HCT116 (cell line): ENCODE measurements at places on chromosomes 7 and 10. TPM values are rescaled to one million over a fixed set of nuclear protein-coding genes. Genes with fewer than 3 reads are reported as not detected.

- no peak overlapping the region for H3K27ac ChIP-seq
- H3K4me3 ChIP-seq, result no peak overlapping the region
- H3K4me1 ChIP-seq, result no peaks in the 10 kb centered on the region
- peak; percentile 13 for DNase-seq
- no peaks in the 10 kb centered on the region for H3K27me3 ChIP-seq
Measured at GRCh38 chr7:49852619-49853462, 79.4 kb downstream of the VWC2 start.

DNA sequence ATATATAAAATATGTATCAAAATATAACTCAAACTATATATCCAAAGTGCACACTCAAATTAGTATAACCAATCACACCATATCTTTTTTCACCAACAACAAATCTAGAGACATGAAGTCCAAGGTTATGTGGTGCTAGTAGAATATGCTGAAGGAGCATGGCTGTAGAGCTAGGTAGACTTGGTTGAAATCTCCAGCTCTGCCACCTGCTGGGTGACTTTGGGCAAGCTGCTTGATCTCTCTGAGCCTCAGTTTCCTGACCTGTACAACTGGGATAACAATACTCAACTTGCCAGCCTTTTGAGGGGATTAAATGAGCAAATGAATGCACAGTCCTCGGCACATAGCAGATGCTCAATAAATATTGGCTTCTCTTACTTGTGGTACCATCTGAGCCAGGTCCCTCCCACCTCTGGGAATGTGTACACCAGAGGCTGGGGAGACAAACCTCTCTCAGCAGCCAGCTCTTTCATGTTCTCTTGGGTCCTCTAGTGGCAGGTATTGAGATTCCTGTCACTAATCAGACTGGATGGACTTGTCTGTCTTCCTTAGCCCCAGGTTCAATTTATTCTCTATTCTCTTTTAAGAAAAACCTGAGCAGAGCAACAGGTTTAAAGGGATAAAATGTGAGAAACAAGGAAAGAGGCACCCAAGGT lies 94.3 kb upstream of the PDE1C start:
- H3K36me3 ChIP-seq, result no peaks in the 10 kb centered on the region
- H3K4me1 ChIP-seq, result peaks cover 2% of the 10 kb centered on the region; the same call in 1 of the 2 replicates
- no peak overlapping the region for H3K27ac ChIP-seq
- no peak overlapping the region for H3K4me3 ChIP-seq
- H3K27me3 ChIP-seq, result 0 out of 2 replicates have a peak, but pooled peaks cover 2% of the 10 kb centered on the region

DNA sequence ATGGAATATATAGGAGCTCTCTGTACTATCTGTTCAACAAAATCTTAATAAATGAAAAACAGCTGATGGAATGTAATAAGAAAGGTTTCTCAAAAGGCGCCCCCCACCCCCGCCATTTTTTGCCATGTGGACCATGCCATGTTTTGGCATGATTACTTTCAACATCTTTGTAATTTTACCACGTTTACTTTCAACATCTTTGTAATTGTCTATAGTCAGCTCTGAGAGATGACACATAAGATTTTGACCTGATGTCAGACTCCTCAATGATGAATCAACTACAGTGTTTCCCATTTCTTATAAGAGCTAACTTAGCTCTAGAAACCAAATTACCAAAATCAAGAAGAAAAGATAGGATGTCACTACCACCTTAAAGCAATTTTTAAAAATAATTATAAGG lies 144.9 kb upstream of the AHR start:
- H3K4me1 ChIP-seq, result no peaks in the 10 kb centered on the region
- no peaks in the 10 kb centered on the region for H3K27me3 ChIP-seq
- H3K4me3 ChIP-seq, result no peak overlapping the region
- H3K27ac ChIP-seq, result no peak overlapping the region

DNA sequence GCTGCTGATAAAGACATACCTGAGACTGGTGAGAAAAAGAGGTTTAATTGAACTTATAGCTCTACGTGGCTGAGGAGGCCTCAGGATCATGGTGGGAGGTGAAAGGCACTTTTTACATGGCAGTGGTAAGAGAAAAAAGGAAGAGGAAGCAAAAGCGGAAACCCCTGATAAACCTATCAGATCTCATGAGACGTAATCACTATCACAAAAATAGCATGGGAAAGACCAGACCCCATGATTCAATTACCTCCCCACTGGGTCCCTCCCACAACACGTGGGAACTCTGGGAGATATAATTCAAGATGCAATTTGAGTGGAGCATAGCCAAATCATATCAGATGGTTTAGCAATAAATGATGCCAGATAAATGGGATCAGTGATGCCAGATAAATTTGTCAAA lies 892.0 kb upstream of the CELF2 start:
- H3K4me1 ChIP-seq, result no peaks in the 10 kb centered on the region
- no peak overlapping the region for H3K27ac ChIP-seq
- no peaks in the 10 kb centered on the region for H3K36me3 ChIP-seq

GRCh38 chr10:129279446-129280154 lies 187.4 kb upstream of the MGMT start:
- no peaks in the 10 kb centered on the region for H3K4me1 ChIP-seq
- H3K4me3 ChIP-seq, result no peak overlapping the region
- DNase-seq, result no peak
- no peak overlapping the region for H3K27ac ChIP-seq
- no peaks in the 10 kb centered on the region for H3K27me3 ChIP-seq

DNA sequence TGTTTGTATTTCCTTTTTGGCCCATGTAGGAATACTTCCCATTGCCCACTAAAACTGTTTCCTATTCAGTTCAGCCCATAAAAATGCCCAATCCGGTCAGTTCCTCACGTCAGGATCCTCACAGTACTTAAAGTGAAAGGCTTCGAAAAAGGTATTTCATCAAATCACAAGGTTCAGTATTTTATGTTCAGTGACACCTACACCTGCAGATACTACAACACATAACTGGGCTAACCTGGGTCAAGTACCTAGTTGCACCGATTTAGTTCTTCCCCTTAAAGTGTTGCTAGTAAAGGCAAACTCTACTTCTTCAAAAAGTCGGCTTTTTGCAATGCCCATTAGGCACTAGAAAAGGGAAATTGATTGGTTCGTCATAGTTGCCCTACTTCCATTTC lies 1.1 kb downstream of the SNX13 start:
- H3K27me3 ChIP-seq, result no peaks in the 10 kb centered on the region
- no peaks in the 10 kb centered on the region for H3K36me3 ChIP-seq
- peak overlapping the region; percentile 90 for H3K4me3 ChIP-seq
- no peak for DNase-seq

DNA sequence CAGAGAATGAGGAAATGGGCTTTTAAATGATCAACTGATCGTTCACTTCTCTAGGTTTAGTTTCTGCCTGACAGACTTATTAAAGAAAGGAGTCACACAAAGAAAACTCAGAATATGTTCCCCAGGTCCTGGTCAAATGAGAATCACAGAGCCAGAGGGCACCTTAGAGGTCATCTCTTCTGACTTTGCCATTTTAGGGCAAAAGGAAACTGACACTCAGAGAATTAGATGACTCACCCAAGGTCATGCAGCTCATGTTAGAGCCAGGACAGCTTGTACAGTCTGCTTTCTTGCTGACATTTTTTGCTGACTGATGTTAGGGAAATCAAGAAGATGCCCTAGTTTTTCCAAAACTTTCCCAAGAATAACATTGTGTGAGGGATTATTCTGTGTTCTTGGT lies 312.7 kb upstream of the SP8 start:
- no peak overlapping the region for H3K27ac ChIP-seq
- H3K4me3 ChIP-seq, result no peak overlapping the region

- DNase-seq, result no peak
- H3K27ac ChIP-seq, result no peak overlapping the region
- H3K27me3 ChIP-seq, result peaks cover 23% of the 10 kb centered on the region
- no peak overlapping the region for H3K4me3 ChIP-seq
- H3K36me3 ChIP-seq, result no peaks in the 10 kb centered on the region
Measured at GRCh38 chr7:37320140-37320847, 128.4 kb downstream of the ELMO1 start.

- no peak overlapping the region for H3K4me3 ChIP-seq
- 0 out of 2 replicates have a peak, but pooled peaks cover 5% of the 10 kb centered on the region for H3K27me3 ChIP-seq
- no peaks in the 10 kb centered on the region for H3K36me3 ChIP-seq
- DNase-seq, result no peak
- no peak overlapping the region for H3K27ac ChIP-seq
- peaks cover 29% of the 10 kb centered on the region for H3K4me1 ChIP-seq
Measured at GRCh38 chr10:17980846-17981565, 29.3 kb downstream of the SLC39A12 start.

DNA sequence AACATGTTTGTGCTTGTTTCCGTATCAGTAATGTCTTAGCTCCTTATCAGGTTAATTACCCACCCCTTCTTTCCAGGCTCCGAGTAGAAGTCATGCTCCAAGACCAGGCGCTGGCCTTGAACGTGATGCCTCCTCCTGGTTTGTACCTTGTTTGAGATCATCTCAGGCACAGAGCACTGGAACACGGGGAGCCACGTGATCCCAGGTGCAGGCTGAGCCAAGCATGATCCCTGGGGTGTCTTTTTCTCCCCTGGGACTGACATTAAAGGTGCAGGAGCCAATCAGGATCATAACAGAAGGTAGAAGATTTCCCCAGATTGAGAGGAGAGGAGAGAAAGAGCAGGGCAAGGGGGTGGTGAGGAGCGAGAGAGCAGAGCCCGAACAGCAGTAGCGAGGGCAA lies 626.1 kb upstream of the GALNT17 start:
- H3K27me3 ChIP-seq, result no peaks in the 10 kb centered on the region
- no peaks in the 10 kb centered on the region for H3K4me1 ChIP-seq
- H3K4me3 ChIP-seq, result no peak overlapping the region
- no peak overlapping the region for H3K27ac ChIP-seq
- no peaks in the 10 kb centered on the region for H3K36me3 ChIP-seq

DNA sequence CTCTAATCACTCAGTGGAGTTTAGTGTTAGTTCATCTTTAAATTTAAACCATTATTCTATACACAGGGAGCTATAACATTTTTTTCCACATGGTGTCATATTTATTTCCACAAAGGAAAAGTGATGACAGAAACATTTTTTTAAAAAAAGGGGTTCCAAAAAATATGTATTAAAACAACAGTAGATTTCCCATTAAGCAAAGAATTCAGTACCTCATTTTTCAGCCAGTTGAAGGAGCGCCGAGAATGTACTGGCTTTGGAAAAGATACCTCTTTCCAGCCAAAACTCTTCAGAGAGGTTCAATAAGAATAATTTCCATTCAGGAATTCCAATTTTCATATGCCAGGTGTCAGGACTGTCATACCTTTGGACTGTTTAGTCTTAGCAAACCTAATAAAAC lies 250.5 kb upstream of the MEOX2 start:
- DNase-seq, result no peak
- no peaks in the 10 kb centered on the region for H3K36me3 ChIP-seq
- H3K27ac ChIP-seq, result no peak overlapping the region
- H3K4me3 ChIP-seq, result no peak overlapping the region
- no peaks in the 10 kb centered on the region for H3K4me1 ChIP-seq

DNA sequence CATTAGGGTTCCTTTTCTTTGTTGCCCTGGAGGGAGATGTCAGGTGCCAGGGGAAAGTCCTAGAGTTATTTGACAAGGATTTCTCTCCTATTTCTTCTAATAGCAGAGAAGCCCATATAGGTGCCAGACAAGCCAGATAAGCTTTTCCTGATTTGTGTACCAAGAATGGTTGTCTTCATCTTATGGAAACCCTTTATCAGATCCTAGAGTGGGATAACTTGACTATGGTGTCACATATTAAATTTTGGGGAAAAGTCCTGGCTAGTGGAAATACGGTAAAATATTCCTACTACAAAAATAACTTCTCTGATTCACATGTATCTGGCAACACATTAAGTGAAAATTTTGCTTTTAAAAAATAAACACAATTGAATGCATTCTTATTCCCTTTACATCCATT lies 1.2 kb downstream of the OR2A12 start:
- H3K4me3 ChIP-seq, result no peak overlapping the region
- no peaks in the 10 kb centered on the region for H3K27me3 ChIP-seq
- no peak for DNase-seq
- no peaks in the 10 kb centered on the region for H3K4me1 ChIP-seq

- H3K36me3 ChIP-seq, result no peaks in the 10 kb centered on the region
- no peak overlapping the region for H3K4me3 ChIP-seq
- H3K27me3 ChIP-seq, result no peaks in the 10 kb centered on the region
- no peak for DNase-seq
- H3K4me1 ChIP-seq, result peaks cover 8% of the 10 kb centered on the region; the same call in 1 of the 2 replicates
Measured at GRCh38 chr10:72612203-72612826, 13.6 kb downstream of the MICU1 start.

GRCh38 chr7:158120316-158120715 lies 467.3 kb downstream of the PTPRN2 start:
- no peak for DNase-seq
- no peak overlapping the region for H3K27ac ChIP-seq
- H3K4me1 ChIP-seq, result no peaks in the 10 kb centered on the region
- no peak overlapping the region for H3K4me3 ChIP-seq
- no peaks in the 10 kb centered on the region for H3K27me3 ChIP-seq

DNA sequence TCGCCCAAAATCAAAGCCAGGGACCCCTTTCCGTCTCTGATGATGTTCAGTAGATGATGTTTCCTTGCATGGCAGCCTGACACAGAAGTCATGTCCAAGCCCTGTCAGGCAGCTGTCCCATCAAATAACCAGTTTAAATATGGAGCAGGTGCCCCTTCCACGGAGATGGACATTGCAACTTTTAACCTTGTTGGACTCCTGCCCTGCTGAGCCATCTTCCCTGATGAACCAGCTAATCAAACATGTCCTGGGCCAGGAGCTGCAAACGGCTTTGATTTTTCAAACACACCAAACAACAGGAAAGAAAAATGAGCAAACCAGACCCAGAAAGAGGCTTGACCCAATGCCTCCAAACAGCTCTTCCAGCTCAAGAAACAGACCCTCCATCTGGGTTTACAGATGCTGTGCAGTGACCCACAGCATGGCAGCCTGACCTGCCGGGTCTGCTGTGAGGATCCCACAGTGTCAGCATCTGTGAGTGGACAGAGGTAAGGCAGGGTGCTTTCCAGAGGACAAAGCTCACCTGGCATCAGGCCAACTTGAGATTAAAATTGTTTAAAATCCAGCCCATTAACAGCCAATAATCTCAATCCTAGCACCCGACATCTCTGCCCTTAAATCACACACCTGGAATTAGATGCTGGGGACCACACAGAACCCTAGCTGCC lies 372.6 kb downstream of the GRID1 start:
- DNase-seq, result no peak
- no peaks in the 10 kb centered on the region for H3K36me3 ChIP-seq
- H3K27ac ChIP-seq, result no peak overlapping the region
- no peaks in the 10 kb centered on the region for H3K4me1 ChIP-seq

DNA sequence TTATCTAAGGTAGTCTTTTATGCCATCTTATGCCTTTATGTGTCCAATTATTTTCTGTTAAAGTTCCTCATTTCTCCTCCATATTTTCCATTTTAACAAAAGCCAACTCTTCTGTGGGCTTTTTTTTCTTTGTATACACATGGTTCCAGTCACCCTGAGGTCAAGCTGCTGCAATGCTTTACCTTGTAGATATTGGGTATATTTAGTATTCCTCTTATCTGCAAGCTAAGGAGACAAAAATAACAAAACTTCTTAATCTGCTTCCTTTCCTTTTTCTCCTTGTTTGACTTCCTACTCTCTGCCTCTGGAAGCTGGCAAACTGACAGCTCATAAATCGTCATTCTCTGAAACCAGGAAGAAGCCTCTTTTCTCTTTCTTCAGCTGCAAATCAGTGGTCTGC lies 885.0 kb upstream of the LRRN3 start:
- H3K36me3 ChIP-seq, result no peaks in the 10 kb centered on the region
- no peak for DNase-seq
- H3K4me3 ChIP-seq, result no peak overlapping the region

NKX6-2 gene
- total RNA-seq, result not detected

TMEM236 gene
- total RNA-seq, result 0.07 TPM

NUTM2E gene
- 0.15 TPM for total RNA-seq

TACC2 gene
- 38.6 TPM for total RNA-seq
